Esophagus squamous epithelium (tissue), 5 donors: ENCODE measurements at places on chromosomes 1 and 21.

DNA sequence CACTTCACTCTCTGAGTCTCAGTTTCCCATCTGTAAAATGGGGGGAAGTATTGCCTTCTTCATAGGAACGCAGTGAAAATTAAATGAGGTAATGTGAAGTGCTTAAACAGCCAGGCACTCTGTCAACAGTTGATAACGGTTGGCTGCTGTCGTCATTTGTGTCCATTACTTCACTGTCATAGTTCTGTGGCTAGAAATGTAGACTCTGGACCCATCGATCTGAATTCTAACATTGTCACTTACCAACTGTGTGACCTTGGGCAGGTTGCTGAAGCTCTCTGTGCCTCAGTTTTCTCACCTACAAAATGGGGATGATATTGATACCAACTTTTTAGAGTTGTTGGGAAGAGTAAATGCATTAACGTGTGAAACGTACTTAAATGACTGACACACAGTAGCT lies 152.6 kb downstream of the PTPRU start:
- no peaks in the 10 kb centered on the region for H3K36me3 ChIP-seq
- peaks cover 96% of the 10 kb centered on the region for H3K27me3 ChIP-seq

GRCh38 chr21:44761011-44761729 lies 40.5 kb downstream of the UBE2G2 start:
- H3K4me1 ChIP-seq, result peaks cover 25% of the 10 kb centered on the region
- no peak overlapping the region for H3K27ac ChIP-seq
- no peaks in the 10 kb centered on the region for H3K27me3 ChIP-seq
- DNase-seq, result no peak
- no peak overlapping the region for H3K4me3 ChIP-seq

DNA sequence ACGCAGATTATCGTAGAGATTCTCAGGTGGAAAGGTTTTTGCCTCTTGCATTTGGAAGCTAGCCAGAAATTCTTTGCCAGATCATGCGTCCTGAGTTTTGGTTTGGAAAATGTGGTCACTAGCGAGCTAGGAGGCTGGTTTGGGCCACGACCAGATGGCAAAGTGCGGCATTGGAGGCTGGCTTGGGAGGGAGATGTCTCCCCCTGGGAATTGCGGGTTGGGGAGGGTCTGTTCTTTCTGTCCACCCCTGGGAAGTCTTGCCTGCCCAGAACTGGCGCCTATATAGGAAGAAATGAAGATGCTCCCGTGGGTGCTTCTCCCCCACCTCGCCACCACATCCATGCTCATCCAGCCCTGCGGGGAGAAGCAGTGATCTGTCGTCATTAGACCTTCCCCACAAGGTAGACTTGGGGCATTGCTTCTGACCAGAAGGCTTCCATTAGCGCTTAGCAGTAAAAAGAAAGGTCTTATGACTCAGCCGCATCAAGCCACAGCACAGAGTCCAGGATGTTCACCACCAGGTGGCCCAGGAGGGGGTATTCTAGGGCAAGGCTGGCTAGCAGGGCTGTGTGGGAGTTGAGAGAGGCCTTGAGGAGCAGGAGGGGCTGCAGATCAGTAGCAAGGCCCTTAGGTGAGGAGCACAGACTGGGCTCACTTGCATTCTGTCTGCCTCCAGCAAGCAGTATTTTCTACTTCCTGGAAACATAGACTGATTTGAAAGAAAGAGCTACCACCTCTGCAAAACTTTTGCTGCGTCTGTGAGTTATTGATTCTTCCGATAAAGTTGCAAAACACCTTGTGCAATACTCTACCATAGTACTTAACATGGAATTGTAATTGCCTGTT lies 1.5 kb upstream of the PTP4A2 start:
- peak overlapping the region; percentile 84 for H3K27ac ChIP-seq
- no peak overlapping the region for H3K4me3 ChIP-seq
- peaks cover 74% of the 10 kb centered on the region for H3K4me1 ChIP-seq
- DNase-seq, result no peak
- no peaks in the 10 kb centered on the region for H3K36me3 ChIP-seq
- no peaks in the 10 kb centered on the region for H3K27me3 ChIP-seq

DNA sequence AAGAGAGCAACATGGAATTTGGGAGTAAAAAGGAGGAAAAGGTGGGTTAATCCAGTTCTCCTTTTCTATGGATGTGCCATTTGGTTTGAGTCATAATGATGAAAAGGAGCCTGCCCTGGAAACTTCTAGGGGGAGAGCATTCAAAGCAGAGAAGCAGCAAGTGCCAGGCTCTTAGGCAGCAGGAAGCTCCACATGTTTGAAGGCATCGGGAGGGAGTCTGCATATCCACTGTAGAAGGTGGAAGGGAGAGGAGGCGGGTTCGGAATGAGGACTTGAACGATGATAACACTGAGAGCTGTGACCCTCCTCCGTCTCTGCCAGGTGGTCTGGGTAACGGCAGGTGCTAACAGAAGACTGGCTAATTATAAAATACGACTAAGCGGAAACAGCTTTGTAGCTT lies 128.2 kb downstream of the RYR2 start:
- H3K4me3 ChIP-seq, result no peak overlapping the region
- DNase-seq, result no peak
- H3K27ac ChIP-seq, result no peak overlapping the region
- H3K27me3 ChIP-seq, result no peaks in the 10 kb centered on the region
- no peaks in the 10 kb centered on the region for H3K36me3 ChIP-seq

DNA sequence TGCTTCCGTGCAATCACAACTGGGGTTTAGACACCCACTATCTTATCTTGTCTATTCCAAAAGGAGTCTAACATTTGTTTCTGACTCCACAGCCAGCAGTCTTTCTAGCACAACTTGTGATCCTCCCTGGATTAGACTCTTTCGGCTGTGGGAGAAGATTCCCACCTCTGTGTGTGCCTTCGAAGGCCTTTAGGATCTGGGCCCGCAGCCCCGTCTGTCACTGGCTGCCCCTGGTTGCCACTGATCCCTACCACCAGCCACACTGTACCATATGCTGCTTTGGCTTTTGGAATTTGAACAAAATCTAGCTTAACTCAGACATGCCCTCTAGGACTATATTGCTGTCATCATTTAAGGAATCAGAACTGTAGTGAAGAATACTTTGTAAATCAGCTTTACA lies 18.0 kb downstream of the NTPCR start:
- H3K4me1 ChIP-seq, result no peaks in the 10 kb centered on the region
- peaks cover 6% of the 10 kb centered on the region for H3K36me3 ChIP-seq
- DNase-seq, result no peak
- no peaks in the 10 kb centered on the region for H3K27me3 ChIP-seq
- no peak overlapping the region for H3K27ac ChIP-seq
- no peak overlapping the region for H3K4me3 ChIP-seq

- H3K4me3 ChIP-seq, result no peak overlapping the region
- no peak for DNase-seq
- no peaks in the 10 kb centered on the region for H3K4me1 ChIP-seq
- H3K36me3 ChIP-seq, result no peaks in the 10 kb centered on the region
These were observed 342.6 kb upstream of the PKN2 start for GRCh38 chr1:88341447-88341846.

DNA sequence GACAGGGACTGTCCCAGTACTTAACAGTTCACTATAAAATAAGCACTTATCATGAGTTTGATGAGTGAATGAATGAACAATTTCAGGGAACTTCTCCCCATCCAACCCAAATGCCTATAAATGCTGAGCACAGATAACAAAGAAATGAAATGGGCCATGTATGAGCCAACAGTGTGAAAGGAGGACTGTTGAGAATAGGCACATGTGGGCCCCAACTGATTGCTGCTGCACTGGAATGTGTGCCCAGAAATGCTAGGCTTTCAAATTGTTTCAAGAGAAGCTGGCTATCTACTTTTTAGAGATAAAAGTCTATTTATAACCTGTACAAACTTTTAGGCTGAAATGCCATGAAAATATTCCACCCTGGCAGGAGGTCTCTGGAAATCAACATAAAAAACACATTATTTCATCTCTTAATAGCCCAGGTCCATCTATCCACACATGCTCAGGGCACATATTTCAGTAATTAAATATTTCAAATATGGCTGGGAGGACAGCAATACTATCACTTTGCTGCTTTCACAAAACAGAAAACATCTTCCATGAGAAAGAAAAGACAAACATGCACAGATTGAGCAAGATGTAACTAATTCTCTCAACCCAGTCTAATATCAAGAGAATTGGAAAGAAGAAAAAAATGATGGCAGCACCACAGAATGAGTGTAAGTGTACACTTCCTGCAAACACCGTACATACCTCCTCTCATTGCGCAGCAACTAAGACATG lies 49.8 kb downstream of the COLGALT2 start:
- no peak overlapping the region for H3K4me3 ChIP-seq
- DNase-seq, result no peak
- no peaks in the 10 kb centered on the region for H3K36me3 ChIP-seq
- no peaks in the 10 kb centered on the region for H3K27me3 ChIP-seq

- no peaks in the 10 kb centered on the region for H3K27me3 ChIP-seq
- no peak overlapping the region for H3K4me3 ChIP-seq
- H3K27ac ChIP-seq, result no peak overlapping the region
- H3K36me3 ChIP-seq, result no peaks in the 10 kb centered on the region
- no peak for DNase-seq
These were observed 54.2 kb downstream of the SEC16B start for GRCh38 chr1:177915641-177916040.

DNA sequence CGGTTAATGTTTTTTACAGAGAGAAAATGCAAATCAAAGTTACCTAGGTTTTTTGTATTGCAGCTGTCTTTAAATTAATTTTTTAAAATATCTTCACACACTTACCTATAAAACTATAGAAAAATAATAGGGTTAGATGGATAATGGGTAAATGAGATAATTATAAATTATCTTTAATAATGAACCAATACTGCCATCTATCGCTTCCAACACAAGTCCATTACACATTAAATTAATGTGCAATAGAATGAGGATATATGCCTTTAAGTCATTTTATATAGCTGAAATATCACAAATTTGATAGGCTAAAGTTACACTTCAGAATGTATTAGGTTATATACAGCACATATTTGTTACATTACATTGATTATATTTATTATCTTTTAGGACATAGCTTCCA lies 2212.8 kb downstream of the MRPL39 start:
- no peaks in the 10 kb centered on the region for H3K36me3 ChIP-seq
- H3K27ac ChIP-seq, result no peak overlapping the region
- DNase-seq, result no peak
- no peaks in the 10 kb centered on the region for H3K27me3 ChIP-seq
- H3K4me3 ChIP-seq, result no peak overlapping the region
- H3K4me1 ChIP-seq, result no peaks in the 10 kb centered on the region

DNA sequence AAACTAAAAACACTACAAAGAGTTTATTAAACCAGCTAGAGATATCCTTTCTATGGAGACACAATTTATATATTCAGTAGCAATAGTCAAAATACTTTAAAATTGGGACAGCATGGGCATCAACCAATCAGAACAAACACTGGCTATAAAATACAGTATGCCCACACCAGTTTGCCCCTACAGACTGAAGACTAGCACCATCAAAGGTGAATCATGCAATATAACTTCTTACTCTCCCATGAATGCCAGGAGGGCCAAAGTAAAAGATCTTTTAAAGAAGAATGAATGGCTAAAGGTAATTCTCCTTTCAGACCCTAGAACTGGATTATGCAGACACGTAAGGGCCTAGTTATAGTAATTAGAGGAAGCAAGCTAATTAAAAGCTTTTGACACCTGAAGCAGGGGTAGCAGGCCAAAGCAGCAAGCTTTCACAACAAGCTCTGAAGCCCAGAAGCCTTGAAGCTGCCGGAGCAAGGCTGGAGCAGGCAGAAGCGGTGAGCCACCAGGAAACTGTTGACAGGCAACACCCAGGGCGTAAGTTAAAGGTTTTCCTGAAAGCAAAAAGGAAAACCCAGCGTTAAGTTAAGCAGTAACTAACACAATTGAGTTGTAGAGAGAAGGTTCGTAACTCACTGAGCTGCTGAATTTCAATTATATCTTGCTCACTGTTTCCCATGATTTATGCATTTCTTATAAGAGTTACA lies 99.3 kb downstream of the CDC42BPA start:
- H3K27ac ChIP-seq, result no peak overlapping the region
- H3K4me3 ChIP-seq, result no peak overlapping the region
- H3K4me1 ChIP-seq, result peaks cover 15% of the 10 kb centered on the region
- no peaks in the 10 kb centered on the region for H3K27me3 ChIP-seq
- DNase-seq, result no peak

GRCh38 chr1:183996396-183996795 lies 41.1 kb downstream of the COLGALT2 start:
- H3K4me1 ChIP-seq, result no peaks in the 10 kb centered on the region
- no peaks in the 10 kb centered on the region for H3K27me3 ChIP-seq
- H3K4me3 ChIP-seq, result no peak overlapping the region
- no peak overlapping the region for H3K27ac ChIP-seq
- no peak for DNase-seq

- H3K4me3 ChIP-seq, result no peak overlapping the region
- DNase-seq, result no peak
- no peaks in the 10 kb centered on the region for H3K27me3 ChIP-seq
- no peaks in the 10 kb centered on the region for H3K36me3 ChIP-seq
- no peaks in the 10 kb centered on the region for H3K4me1 ChIP-seq
These were observed 112.7 kb upstream of the BACE2 start for GRCh38 chr21:41055266-41055665.

GRCh38 chr1:15148941-15149340 lies 4.6 kb upstream of the TMEM51 start:
- peaks cover 17% of the 10 kb centered on the region for H3K27me3 ChIP-seq
- H3K27ac ChIP-seq, result peak overlapping the region; percentile 36
- H3K4me1 ChIP-seq, result peaks cover 4% of the 10 kb centered on the region
- H3K4me3 ChIP-seq, result no peak overlapping the region

- no peak for DNase-seq
- H3K27ac ChIP-seq, result no peak overlapping the region
- no peak overlapping the region for H3K4me3 ChIP-seq
- H3K4me1 ChIP-seq, result no peaks in the 10 kb centered on the region
These were observed 203.2 kb downstream of the SDCCAG8 start for GRCh38 chr1:243459059-243459458.

GRCh38 chr1:37393173-37394120 lies 80.9 kb upstream of the ZC3H12A start:
- no peak overlapping the region for H3K27ac ChIP-seq
- no peak for DNase-seq
- H3K4me3 ChIP-seq, result no peak overlapping the region
- H3K27me3 ChIP-seq, result peaks cover 4% of the 10 kb centered on the region
- H3K4me1 ChIP-seq, result no peaks in the 10 kb centered on the region

DNA sequence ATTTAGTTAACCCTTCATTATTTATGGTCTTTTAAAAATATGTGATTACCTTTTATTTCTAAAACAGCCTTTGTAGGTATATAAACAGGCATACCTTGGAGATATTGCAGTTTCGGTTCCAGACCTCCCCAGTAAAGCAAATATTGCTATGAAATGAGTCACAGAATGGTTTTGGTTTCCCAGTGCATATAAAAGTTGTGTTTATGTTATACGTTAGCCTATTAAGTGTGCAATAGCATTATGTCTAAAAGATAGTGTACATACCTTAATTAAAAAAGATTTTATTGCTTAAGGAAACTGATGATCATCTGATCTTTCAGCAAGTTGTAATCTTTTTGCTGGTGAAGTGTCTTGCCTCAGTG lies 44.1 kb downstream of the XCL2 start:
- no peaks in the 10 kb centered on the region for H3K36me3 ChIP-seq
- peaks cover 12% of the 10 kb centered on the region for H3K4me1 ChIP-seq
- no peak for DNase-seq
- no peaks in the 10 kb centered on the region for H3K27me3 ChIP-seq
- H3K27ac ChIP-seq, result no peak overlapping the region

- H3K27me3 ChIP-seq, result no peaks in the 10 kb centered on the region
- H3K36me3 ChIP-seq, result no peaks in the 10 kb centered on the region
- H3K4me1 ChIP-seq, result no peaks in the 10 kb centered on the region
- H3K27ac ChIP-seq, result no peak overlapping the region
- no peak overlapping the region for H3K4me3 ChIP-seq
These were observed 112.2 kb upstream of the MROH9 start for GRCh38 chr1:170823120-170823519.
